Substantia nigra (tissue), 51 donors: ENCODE measurements at places on chromosomes 6 and 20.
A peak's percentile ranks its signal among the peaks of the same experiment; 100 is the strongest.

DNA sequence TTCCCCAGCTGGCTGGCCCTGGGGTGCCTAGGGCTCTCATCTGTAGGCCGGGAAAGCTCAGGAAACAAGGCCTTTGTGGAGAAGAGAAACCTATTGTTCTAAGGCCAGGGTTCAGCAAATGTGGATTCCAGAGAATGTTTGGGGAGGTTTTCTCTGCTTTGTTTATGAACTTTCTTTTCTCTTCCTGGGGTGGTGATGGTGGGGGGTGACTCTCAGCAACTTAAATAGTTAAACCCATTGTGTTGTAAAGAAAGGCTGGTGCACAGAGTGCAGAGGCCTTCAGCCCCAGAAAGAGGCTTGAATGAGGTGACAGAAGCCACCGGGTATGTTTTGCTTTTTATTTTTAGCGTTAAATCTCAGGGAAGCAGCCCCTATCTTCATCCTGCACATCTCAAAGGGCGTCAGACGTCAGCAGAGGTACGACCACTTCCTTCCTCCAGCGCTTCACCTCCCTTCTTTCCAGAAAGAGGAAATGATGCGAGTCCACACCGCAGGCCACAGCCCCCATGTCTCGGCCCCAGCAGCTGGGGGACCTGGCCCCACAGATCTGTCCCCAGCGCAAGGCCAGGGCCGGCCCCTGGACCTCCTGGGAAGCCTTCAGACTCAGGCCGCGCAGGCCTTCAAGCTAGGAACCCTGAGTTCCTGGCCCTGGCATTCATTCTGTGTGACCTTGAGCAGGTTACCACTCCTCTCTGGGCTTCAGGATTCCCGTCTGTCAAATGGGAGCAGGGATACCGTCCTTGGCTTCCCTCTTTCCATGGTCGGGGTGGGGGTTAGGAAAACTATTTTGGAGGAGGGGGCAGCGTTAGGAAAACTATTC is 605 bp upstream of the PPP1R16B start:
- DNase-seq, result no peak

GRCh38 chr20:59308493-59309201 is 8.2 kb downstream of the EDN3 start:
- no peak for DNase-seq

- DNase-seq, result no peak
Measured at GRCh38 chr6:35320031-35320410, 22.3 kb upstream of the PPARD start.

GRCh38 chr20:42099101-42099500 is 480.9 kb upstream of the CHD6 start:
- no peak for DNase-seq

DNA sequence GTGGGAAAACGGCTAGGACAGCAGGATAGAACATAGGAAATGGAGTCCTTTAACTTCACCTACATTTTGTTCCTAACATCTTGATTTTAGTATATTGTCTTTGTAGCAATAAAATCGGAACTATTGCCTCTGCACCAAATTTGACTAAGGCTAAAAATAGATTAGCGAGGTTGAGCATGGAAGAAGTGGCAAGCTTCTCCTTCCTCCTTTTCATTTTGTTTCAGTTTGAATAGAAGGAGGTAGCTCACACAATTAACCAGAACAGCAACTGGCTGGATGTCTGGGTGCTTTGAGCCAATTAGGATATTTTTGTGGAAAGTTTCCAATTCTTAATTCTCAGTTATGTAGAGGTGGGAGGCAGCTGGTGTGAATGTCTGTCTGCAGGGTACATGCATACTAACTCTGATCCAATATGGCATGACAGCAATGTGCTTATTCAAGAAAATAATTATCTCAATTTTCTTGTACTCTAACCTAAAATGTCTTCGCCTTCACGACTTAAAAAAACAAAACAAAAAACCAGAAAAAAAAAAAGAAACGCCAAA is 3.1 kb upstream of the HECA start:
- DNase-seq, result no peak

DNA sequence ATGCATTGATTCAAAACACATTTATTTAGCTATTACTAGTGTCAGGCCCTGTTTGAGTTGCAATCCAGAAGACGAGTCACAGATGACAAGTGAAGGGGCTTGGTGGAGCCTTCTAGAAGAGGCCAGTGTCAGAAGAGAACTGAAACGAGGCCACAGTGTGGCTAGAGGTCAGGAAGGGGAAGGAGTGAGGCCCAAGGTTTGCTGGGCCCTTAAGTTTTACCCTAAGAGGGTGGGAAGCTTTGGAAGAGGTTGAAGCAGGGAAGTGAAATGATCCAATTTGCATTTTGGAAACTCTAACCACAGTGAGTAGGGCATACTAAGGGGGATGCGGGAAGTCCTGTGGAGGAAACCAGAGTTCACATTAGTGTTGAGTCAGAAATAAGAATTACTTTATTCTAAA is 25.0 kb downstream of the TTK start:
- DNase-seq, result no peak

GRCh38 chr6:30168741-30169140 is 5.4 kb downstream of the TRIM15 start:
- DNase-seq, result no peak

GRCh38 chr6:163457637-163458561 is 43.4 kb downstream of the QKI start:
- DNase-seq, result no peak

DNA sequence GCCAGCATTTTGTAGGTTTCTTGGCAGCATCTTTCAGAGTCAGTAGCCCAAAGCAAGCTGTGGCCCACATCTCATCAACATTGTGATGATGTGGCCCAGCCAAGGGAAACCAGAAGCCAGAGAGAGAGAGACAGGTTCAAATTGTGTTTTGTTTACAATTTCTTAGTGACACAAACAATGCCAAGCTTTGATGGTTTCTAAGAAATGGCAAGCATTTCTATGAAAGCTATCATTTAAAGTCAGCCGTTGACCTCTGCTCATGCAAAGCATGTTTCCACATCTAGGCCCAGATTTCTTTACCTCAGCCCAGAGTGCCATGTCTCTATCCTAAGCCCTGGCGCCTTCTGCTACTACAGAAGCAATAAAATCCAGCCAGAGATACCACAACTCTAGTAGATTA is 32.9 kb downstream of the GCM1 start:
- DNase-seq, result no peak

GRCh38 chr6:56692523-56693245 is 50.0 kb upstream of the DST start:
- no peak for DNase-seq

- peak; percentile 38 for DNase-seq
Measured at GRCh38 chr6:22737331-22737730, 168.0 kb downstream of the HDGFL1 start.

DNA sequence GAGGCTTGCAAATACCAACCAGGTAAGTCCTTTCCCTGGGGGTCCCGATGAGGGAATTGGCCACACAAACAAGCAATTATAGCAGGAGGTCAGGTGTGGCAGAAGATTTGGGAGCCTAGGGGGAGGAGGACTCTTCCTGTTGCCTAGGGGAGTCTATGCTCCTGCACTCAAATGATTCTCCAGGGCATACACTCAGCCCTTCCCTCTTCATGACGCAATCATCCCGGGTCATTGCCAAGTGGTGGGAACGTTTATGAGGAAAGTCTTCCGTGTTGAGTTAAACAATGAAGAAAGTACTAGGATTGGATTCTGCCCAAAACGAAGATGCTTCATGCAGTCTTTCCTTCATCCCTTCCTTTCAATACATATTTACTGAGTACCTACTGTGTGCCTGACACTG is 186.5 kb upstream of the TSHZ2 start:
- DNase-seq, result no peak

DNA sequence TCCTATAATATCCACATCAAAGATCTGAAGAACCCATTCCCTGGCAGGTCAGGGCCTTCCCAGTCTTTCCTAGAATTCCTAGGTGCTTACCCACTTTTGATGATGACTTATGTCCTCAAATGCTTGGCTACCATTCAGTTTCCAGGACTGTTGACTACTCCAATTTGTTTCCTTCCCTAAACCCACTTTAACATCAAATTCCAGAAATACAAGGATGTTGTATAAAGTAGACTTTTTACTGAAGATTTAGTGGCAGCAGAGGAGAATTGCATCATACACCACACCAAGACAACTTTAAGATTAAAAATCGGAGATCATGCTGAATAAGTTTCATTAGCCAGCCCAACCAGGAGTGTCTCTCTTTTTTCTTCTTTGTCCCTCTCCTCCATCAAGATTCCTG is 203.3 kb upstream of the LAMP5 start:
- DNase-seq, result no peak

- no peak for DNase-seq
Measured at GRCh38 chr20:24199501-24199900, 210.9 kb upstream of the GGTLC1 start.

DNA sequence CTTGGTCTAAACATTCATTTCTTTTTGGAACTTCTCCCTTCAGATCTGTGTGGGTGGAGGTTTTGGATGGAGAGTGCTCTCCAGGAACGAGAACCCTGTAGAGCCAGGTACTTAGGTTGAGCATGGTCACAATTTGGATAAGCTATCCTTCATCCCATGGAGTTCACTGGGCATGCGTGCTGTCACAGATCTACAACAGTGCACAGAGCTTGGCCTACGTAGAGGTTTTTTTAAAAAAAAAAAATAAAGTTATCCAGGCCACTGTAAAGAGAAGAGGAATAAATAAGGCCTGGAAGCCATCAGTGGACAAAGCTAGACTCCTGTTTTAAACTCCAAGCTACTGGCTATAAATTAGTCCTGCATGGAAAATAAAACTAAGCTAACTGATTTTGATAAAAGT is 165.6 kb downstream of the SLC24A3 start:
- DNase-seq, result no peak

GRCh38 chr6:91716361-91716760 is 1129.5 kb upstream of the MAP3K7 start:
- DNase-seq, result no peak

- DNase-seq, result no peak
Measured at GRCh38 chr6:151681433-151682059, 125.9 kb upstream of the ESR1 start.

DNA sequence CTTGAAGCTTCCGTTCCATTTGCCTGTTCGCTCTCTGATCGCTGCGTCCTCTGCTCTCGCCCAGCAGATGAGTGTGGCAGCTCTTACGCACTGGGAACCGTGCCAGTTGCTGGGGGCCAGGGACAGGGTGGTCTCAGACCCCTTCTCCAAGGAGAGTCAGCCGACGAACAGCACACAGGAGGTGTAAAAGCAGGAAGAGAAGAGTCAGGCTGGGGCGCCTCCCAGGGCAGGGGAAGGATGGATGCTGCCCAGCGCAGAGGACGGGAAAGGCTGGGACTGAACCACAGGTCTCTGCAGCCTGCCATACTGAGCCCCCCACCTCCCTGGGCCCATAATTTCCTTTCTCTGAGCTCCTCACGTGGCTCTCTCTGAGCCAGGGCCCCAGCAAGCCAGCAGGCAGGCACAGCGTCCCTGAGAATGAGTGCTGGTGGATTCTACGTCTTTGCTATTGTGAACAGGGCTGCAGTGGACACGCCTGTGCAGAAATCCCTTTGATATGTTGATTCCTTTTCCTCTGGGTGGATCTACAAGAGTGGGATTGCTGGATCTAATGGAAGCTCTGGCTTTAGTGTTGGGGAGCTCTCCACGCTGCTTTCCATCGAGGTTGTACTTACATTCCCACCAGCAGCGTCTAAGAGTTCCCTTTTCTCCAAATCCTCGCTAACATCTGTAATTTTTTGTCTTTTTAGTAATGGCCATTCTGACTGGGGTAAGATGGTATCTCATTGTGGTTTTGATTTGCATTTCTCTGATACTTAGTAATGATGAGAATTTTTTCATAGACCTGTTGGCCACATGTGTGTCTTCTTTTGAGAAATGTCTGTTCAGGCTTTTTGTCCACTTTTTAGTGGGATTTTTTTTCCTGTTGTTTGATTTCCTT is 104.1 kb downstream of the PSMB1 start:
- no peak for DNase-seq

DNA sequence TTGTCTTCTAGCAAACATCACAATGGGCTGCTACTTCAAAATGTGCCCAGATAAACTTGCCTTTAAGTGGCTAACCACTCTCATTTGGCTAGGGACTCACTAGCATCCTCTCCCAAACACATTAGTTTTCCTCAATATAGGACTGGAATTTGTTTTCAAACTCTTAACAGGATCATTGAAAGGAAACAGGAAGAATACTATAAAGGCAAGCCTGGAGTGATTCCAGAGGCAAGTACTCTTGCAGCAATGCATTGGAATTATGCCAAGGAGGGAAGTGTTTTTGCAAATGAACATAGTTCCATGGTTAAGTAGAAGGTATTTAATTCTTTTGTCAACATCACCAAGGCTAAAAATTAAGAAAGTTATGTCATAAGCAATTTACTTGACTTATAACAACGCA is 12.2 kb downstream of the EPHA7 start:
- DNase-seq, result no peak

- no peak for DNase-seq
Measured at GRCh38 chr6:87791982-87792381, 89.9 kb upstream of the AKIRIN2 start.

GRCh38 chr20:21090111-21090618 is 16.0 kb downstream of the LINC00237 start:
- DNase-seq, result no peak

- no peak for DNase-seq
Measured at GRCh38 chr6:38198219-38198618, 378.7 kb downstream of the ZFAND3 start.

GRCh38 chr20:38829296-38829875 is 23.9 kb downstream of the PPP1R16B start:
- DNase-seq, result no peak

DNA sequence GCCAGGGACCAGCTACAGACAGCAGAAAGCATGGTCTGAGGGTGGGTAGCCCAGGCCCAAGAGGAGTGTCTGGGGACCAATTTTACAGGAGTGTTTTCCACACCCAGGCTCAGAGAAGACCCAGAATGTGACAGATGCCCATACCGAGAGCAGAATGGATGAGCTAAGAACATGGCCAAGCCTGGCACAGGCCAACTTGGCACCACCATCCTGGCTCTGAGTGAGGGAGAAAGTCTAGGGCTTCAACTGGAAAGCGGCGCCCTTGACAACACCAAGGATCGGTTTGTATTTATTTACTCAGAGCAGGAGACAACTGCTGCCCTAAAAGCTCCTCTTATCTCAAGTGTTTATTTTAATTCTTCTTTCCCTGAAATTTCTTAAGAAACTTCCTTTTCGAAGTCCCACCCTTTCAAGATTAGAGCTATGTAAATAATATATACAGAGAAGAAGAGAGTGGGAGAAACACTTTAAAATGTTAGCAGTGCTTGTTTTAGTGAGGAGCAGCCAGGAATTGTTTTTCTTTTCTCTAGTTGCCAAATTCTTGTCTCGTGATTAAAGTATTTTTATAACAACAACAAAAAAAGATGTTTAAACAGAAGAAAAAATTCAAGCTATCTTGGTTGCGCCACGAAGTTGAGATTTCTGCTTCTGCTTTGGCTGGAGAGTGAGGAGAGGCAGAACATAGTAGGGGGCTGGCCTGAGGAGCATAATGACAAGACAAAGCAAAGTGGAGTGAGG is 16.2 kb downstream of the TNXB start:
- DNase-seq, result peak; percentile 77

- no peak for DNase-seq
Measured at GRCh38 chr6:11224966-11225463, 7.5 kb downstream of the NEDD9 start.

DNA sequence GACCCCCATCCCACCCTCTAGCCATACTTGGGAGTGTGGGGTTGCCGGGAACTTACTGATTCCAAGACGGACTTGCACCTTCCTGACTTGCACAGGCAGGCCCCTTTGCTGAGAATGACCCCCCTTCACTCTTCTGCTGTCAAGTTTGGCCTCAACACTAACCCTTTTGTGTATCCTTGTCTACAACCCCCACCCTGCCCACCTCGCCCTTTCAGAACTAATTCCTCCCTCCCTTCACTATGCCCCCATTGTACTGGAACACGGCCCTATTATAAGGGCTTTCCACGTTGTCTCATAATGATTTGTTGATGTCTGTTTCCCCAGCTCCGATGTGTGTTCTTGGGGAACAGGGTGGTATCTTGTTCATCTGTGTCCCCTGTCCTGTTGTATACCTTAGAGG is 4.4 kb upstream of the NEDD9 start:
- DNase-seq, result no peak
